Stimulated activated CD8-positive, alpha-beta memory T cell treated with anti-CD3 and anti-CD28 coated beads, Interleukin-4, amount 100 ng/mL, for 4 hours (primary cell): ENCODE measurements at places on chromosomes 1 and 21.
A peak's percentile ranks its signal among the peaks of the same experiment; 100 is the strongest.

DNA sequence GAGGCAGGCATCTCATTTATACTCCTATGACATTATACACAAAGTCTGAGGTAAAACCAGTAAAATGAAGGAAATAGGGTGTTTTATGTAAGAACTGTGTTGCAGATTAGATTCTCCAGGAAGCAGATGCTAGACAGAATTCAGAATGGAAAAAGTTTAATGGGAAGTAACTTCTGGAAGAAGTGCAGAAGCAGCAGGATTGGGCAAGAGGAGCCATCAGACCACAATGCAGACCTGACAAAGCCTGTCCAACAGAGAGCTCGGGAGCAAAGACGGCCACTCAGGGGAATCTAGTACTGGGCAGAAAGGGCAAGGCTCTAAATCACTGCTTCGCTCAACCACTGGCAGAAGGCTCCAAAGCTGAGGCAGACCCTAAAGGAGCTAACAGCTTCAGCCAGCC is 33.7 kb downstream of the FBXO42 start:
- no peak for DNase-seq

GRCh38 chr1:198176179-198176578 is 19.4 kb downstream of the NEK7 start:
- DNase-seq: no peak

- no peak for DNase-seq
Observed at GRCh38 chr1:109341944-109342930, 35.4 kb upstream of the MYBPHL start.

DNA sequence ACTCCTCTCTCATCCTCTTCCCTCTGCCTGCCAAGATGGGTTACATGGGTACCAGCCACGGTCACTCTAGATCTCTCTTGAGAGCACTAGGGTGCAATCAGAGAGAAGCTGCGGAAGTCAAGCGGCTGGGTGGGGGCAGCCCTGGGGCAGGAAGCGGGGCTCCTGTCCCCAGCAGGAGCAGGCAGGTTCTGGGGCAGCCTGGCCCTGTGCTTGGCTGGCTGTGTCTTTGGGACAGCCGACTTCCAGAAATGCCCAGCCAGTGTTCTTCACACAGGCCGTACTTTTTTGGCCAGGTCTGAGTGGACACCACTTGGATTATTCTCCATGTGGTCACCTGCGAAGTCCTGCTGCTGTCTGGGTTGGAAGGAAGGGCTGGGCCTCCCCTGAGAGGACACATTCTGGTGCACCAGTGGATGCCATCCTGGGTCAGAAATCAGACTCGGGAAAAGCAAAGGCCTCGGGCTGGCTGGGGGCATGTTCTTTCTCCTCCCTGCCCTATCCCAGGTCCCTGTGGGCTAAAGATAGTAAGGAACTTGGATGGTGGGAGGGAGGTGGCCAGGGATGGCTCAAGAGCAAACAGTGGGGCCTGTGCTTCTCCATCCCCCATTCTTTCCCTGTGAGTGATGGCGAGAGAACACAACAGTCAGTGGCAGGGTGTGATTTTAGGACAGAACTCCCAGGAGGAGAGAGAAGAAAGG is 93.7 kb downstream of the ITPKB start:
- no peak for DNase-seq

GRCh38 chr1:115714572-115715141 is 53.9 kb downstream of the CASQ2 start:
- no peak for DNase-seq

DNA sequence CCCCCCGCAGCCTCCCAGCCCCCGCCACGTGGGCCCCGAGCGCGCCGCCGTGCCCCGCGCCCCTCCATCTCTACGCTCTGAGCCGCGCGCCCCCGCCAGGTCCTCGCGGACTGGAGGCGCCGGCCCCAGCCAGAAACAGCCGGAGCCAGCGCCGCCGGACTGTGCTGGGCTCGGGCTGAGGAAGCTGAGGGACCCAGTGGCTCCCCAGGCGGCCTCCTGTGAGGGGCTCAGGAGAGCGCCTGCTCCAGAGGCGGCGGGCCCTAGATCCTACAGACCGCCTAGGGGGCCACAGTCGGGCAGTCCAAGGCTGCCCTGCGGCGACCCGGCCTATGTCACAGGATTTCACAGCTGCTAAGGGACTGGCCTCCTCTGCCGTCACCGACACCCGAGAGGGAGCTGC is 82.1 kb downstream of the NENF start:
- DNase-seq: no peak

- no peak for DNase-seq
Observed at GRCh38 chr1:206464456-206464964, 5.8 kb upstream of the IKBKE start.

- no peak for DNase-seq
Observed at GRCh38 chr1:31753707-31754349, 10.3 kb downstream of the ADGRB2 start.

DNA sequence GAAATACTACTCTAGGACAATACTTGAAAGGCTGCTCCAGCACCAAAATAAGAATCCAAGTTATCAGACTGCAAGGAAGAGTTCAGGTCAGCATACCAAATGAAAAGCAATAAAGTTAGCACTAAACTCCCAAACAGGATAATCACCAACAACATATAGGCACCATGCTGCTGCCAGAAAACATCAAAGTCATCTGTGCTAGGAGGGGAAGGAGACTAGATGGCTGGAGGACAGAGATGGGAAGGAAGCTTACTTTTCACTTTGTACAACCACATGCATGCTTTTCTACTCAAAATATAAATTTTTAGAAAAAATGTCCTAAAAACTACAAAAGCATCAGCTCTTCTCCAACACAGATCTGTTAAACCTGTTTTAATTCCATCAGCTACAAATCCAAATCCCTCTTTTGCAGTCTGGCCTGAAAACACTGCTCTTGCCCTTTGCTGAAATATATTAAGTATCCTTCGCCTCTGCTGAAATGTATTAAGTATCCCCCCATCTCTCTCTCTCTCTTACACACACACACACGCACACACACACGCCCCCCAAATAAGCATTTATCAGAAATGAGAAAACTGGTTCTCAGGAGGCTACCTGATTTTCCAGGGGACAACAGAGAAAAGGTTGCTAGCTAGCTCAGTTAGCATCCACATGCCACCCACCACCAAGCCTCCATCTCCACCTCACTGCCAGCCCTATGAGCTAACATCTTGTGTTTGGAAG is 1.5 kb downstream of the GATAD2B start:
- DNase-seq: no peak

- peak; percentile 2 for DNase-seq
Observed at GRCh38 chr1:44318097-44319088, 36.7 kb downstream of the ERI3 start.

GRCh38 chr1:17065666-17066065 is 11.8 kb upstream of the SDHB start:
- DNase-seq: no peak

DNA sequence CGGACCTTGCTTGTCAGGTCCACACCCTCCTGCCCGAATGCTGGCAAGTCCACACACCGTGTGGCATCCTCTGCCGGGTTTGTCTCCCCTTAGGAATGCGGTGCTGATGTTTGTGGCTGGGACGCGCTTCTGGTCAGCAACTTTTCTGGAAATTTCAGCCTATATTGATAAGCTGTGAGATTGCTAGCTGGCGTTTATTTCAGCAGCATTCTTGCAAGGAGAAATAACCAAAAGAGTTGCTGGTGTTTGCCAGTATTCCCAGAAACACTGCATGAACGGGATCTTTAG is 601 bp downstream of the CEPT1 start:
- no peak for DNase-seq

DNA sequence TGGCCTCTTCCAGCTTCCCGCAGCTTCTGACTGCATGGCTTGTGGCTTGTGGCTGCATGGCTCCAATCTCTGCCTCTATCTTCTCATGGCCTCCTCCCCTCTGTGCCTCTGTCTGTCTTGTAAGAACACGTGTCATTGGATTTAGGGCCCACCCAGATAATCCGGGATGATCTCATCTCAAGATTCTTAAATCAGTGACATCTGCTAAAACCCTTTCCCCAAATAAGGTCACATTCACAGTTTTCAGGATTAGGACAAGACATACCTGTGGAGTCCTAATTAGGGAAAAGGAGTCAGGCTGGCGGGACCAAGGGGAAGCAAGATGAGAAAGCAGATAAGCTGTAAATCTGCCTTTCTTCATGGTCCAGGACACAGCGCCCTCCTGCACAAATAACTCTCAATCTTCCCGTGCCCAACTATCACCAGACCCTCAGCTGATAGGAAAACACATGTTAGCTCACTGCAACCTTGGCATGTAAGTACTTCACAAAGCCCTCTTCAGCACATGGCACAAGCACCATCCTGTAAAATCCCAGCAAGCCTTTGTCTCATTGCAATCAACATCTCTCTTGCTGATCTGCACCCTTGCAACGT is 82.2 kb downstream of the SPSB1 start:
- DNase-seq: no peak

DNA sequence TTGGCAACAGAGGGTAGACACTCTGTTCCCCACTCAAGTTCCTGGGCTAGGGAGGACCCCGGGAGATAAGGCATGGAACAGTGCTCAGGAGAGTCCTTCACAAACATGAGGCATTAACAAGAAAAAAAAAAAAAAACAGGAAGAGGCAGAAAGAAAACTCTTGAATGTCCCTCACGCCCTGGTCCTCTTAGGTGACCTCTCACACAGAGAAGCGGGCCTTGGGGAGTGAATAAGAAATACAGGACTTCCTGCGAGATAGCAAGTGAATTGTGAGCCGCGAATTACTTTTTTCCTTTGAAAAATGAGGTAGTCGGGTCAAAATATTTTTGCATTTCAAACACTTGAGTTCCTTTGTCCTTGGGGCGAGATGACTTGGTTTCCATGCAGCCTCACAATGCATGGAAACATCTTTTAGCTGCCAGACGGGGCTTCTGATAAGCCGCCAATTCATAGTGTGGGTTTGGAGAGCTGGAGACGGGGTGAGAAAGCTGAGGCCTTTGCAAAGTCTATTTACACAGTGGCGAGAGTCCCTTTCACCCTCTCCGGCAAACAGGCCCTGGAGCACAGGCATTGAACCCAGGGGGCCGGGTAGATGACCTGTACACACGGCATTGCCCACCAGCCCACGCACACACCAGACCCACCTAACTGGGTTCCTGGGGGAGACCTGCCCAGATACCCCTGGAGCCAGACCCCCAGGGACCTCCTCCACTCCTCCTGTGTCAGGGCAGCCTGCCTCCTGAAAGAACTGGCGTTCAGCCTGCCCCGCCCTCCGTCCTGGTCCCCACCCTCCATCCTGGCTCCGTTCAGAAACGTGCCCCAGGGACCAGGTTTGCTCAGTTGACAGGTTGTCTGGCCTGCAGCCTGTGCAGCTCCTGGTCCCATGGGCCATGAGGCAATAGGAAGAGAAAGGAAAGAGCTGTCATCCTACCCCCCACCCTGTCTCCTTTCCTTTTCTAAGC is 192.3 kb downstream of the PRDM16 start:
- DNase-seq: no peak

- no peak for DNase-seq
Observed at GRCh38 chr1:11107599-11107998, 7.9 kb upstream of the EXOSC10 start.

DNA sequence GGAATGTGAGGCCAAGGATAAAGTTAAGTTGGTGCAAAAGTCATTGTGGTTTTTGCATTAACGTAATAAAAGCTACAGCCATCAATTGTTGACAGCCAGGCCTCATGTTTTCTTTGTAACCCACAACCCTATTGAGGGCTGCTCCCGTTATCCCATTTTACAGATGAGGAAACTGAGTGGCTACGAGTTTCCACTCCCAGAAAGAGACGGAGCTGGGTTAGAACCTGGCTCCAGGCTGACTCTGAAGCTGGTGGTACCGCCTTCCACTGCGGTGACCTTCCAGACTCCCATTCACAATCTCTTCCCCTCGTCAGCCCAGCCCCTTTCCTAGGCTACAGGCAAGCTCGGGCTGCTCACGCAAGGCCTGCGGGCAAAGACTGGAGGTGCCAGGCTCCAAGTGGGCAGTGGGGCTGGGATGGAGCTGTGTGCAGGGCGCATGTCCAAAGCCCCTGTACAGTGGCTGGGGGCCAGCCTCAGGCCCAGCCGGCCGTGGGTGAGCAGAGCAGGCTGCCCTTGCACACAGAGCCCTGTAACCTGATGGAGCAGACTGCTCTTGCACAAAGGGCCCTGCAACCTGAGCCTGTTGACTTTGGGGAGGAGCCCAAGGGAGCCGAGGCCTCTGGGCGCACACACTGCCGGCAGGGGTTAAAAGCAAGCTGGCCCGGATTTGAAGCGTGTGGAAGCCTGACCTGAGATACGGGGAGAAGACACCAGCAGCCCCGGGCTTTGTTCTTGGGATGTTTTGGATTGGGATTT is 97.4 kb upstream of the TMPRSS2 start:
- DNase-seq: no peak

DNA sequence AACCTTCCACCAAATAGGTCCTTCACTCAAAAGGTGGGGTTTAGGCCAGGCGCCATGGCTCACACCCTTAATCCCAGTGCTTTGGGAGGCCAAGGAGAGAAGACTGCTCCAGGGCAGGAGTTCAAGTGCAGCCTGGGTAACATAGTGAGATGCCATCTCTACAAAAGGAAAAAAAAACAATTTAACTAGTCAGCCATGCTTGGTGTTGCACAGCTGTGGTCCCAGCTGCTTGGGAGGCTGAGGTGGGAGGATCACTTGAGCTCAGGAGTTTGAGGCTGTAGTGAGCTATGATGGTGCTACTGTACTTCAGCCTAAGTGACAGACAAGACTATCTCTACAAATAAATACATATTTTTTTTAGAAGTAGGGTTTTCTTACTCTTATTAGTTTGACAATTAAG is 617.5 kb downstream of the KIF26B start:
- no peak for DNase-seq

- no peak for DNase-seq
Observed at GRCh38 chr1:103461161-103462105, 64.1 kb upstream of the RNPC3 start.

DNA sequence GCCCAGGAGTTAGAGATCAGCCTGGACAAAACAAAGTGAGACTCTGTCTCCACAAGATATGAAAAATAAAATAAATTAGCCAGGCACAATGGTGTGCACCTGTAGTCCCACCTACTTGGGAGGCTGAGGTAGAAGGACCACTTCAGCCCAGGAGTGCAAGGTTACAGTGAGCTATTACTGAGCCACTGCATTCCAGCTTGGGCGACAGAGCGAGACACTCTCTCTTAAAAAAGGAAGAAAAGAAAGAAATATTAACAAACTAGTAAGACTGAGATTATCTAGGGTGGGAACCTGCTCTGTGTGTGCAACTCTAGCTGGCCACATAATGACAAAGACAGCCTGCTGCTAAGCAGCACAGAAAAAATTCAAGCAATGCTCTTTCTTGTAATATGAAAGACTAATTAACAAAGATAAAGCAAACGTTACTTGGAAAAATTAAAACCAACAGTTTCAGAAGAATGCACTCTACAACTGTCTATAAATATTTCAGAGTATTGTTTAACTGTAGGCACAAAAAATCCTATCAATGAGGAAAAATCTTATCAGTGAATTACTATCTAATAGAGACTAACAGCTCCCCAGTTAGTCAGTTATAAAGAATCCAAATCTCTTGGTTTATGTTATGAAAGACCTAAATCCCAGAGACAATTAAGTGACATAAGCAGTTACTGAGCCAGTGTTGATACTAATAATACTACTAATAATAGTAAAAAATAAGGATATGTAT is 74.5 kb downstream of the ENAH start:
- no peak for DNase-seq

- no peak for DNase-seq
Observed at GRCh38 chr1:111602302-111602701, 17.3 kb upstream of the RAP1A start.
